ENCODE measurements at places on chromosomes 11 and 22.

GRCh38 chr11:4185561-4185960 is 91.0 kb downstream of the RRM1 start:
- no peak for DNase-seq

DNA sequence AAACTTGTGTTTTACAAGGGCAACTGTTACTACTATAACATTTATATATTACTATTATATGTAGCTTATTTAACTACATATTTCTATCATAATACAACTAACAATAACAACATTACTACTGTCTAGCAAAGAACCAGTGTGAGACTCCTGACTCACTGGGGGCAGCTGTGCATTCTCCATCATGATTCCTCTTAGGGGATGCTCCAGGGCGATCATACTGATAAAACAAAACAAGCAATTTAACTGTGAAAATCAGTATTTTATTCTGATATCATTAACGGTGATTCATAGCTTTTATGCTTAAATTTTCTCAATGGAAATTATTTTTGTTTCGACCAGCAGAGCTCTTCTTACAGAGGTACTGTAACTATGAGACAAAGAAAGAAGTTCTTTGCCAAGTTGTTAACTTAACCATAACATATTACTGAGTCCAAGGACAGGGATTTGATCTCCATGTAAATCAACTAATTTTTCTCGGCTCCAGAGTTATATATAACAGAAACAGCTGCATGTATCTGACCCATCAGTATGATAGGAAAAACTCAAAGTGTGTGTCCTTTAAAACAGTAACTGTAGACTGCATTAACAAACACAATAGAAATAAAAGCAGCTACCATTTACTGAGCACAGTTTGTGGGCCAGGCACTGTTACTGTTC is 24.8 kb upstream of the FNBP4 start:
- DNase-seq = no peak

GRCh38 chr11:125182573-125182972 is 18.0 kb downstream of the PKNOX2 start:
- no peak for DNase-seq

DNA sequence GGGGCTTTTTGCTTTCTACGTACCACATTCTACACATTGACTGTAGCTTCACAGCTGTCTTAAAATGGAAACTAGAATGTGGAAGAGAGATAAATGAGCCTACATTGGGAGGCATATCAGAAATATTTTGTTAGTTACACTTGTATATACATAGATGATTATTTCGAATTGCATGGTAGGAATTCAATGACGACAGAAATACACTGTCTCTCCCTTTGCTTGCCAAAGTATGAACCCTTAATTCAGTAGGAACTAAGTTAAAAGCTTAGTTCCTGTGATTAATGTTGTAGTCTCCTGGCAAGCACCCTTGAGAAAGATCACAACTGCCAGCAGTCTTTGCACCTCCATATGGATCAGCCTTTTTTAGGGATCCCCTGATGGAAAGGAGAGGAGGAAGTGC is 10.1 kb downstream of the C11orf87 start:
- no peak for DNase-seq

GRCh38 chr11:95891423-95892170 is 32.3 kb downstream of the MTMR2 start:
- DNase-seq = no peak
